ENCODE measurements at places on chromosomes 7 and 10.

- DNase-seq: no peak
Observed at GRCh38 chr7:43944286-43944685, 18.1 kb downstream of the UBE2D4 start.

GRCh38 chr7:9960460-9960859 is 1013.2 kb upstream of the PHF14 start:
- no peak for DNase-seq

GRCh38 chr7:23604296-23604640 is 7.1 kb downstream of the CCDC126 start:
- no peak for DNase-seq

- peak; percentile 23 for DNase-seq
Observed at GRCh38 chr10:110356628-110357245, 52.0 kb upstream of the SMNDC1 start.

DNA sequence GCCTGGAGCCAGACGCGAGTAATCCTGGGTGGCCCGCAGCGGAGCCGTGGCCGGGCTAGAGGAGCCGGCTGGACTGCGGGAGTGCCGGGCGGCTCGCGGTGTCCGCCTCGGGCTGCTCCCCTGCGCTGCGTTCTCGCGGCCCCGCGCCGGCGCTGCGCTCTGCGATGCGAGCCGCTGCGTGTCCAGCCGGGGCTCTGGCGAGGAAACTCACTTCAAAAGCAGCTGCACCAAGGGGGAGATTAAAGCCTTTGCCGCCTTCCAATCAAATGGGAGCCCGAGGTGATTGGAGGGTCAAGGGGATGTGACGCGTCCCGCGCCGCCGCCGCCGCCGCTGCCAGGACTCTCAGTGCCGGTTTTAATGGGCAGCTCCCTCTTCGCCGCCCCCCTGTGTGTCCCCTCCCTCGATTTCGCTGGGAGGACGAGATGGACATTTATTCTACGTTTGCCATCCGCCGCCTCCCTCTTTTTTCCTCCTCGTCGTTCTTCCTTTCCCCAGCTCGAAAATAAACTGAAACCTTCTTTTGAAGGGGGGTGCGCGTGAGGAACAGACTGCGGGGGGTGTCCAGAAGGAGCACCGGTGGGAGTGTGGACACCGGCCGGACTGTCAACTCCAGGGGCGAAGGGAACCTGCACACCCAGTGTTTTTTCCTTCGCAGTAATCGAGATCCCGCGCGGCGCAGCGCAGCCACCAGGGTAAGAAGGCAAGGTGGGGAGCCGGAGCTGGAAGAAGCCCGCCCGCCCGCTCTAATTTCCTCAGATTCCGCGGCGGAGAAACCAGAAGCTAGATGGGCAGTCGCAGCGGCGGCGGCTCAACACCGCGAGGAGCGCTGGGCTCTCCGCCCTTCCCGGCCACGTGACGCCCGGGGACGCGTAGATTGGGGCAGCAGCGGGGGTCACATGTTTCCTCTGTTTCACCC is at the start of gene ZNF503:
Gene ZNF503, minus strand, starts transcription at position 196 of the 917 bp plus-strand sequence. CDS start 345 bp downstream, outside the sequence.
- DNase-seq: peak; percentile 98

DNA sequence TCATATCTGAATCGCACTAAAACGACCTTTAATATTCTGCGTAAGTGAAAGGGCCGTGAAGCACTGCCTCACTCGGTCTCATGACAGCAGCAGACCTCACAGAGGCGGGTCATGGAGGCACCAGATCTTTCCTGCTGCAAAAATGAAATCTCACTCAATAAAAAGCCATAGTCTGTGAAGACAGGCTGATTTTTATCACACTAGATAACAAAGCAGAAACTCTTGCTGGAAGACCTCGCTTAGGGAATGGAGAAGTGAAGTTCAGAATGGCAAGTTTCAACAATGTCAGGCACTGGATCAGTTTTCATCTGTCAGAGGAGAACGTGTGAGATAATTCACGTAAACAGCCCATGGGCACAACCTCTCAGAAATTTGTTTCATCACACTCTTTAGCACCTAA is 8.0 kb downstream of the SEPHS1 start:
- DNase-seq: no peak

DNA sequence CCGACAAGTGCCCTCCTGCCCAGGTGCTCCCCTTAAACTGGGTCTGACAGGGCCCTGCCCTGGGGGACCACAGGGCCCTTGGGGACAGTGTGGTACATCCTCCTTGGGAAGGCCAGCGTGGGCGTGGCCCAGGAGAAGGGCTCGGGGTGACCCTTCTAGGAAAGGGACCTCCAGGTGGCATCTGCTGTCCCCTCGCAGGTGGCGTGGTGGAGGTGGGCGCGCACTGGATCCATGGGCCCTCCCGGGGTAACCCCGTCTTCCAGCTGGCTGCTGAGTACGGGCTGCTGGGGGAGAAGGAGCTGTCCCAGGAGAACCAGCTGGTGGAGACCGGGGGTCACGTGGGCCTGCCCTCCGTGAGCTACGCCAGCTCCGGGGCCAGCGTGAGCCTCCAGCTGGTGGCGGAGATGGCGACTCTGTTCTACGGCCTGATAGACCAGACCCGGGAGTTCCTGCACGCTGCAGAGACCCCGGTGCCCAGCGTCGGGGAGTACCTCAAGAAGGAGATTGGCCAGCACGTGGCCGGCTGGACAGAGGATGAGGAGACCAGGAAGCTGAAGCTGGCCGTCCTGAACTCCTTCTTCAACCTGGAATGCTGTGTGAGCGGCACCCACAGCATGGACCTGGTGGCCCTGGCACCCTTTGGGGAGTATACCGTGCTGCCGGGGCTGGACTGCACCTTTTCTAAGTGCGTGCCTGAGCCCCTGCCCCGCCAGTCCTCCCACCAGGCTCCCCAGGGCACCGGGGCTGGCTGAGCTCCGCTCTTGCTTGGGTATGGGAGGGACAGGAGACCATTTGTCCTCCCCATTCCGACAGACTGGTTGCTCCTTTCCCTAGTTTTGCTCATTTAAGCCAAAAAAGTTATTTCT is 972 bp downstream of the PAOX start:
- DNase-seq: no peak

GRCh38 chr7:38453826-38454225 is 177.3 kb downstream of the AMPH start:
- no peak for DNase-seq

DNA sequence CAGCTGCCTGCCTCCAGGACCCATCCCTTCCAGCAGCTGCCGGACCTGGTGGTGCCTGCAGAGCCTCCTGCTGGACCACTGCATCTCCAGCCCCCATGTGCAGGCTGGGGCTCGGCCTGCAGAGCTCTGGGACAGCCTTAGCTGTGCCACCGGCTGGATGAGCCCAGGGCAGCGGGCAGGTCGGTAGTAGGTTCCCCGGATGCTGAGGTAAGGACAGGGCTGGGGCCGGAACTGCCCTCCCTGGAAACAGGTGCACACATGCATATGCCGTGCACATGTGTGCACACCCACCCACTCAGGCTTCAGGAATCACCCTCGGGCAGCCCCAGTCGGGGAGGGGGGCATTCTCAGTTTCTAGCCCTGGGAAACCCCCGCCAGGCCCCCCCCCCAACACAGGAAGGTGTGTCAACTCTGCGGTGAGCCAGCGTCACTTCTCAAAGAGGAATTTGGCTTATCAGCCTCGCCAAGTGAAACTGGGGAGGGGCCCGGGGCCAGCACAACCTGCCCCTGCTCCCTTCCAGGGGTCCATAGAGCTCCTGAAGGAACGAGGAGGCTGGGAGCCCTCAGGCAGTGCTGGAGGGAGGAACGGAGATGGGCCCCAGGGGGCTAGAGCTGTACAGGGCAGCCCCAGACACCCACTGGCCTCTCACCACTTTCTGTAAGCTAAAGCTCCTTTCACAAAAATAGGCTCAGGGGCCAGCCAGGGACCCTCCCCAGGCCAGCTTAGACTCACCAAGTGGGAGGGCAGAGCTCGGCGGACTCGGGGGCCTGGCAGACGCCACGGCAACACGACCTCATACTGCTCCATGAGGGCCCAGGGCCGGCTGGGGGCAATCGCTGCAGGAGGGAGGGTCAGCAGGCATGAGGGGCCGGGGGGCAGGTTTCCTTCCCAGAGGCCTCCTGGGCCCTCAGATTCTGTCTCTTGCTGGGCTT is 1.7 kb downstream of the ADAM8 start:
- DNase-seq: no peak

- no peak for DNase-seq
Observed at GRCh38 chr10:104819731-104820130, 178.6 kb downstream of the SORCS3 start.

GRCh38 chr10:132540456-132540855 is 2.9 kb downstream of the INPP5A start:
- no peak for DNase-seq

GRCh38 chr7:133696056-133696455 is 431.1 kb upstream of the LRGUK start:
- DNase-seq: no peak

DNA sequence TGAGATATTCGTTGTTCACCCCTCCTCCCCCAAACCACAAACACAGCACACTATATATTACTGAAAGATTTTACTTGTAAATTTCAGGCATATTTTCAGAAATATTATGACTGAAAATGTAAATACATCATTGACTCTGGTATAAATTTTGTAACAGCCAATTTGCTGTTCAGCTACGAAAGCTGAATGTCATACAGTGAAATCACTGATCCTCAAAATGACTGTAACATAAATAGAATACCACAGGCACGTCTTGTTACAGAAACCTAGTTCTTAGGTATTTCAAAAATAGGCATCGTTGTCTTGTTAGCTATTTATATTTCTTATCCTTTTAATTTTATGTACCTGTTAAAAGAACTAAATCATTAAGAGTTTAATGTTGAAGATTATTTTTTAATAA is 15.1 kb downstream of the TRUB1 start:
- DNase-seq: no peak

- no peak for DNase-seq
Observed at GRCh38 chr7:40786909-40787308, 652.1 kb downstream of the SUGCT start.

- DNase-seq: no peak
Observed at GRCh38 chr10:21715531-21716195, 181.6 kb downstream of the MLLT10 start.

DNA sequence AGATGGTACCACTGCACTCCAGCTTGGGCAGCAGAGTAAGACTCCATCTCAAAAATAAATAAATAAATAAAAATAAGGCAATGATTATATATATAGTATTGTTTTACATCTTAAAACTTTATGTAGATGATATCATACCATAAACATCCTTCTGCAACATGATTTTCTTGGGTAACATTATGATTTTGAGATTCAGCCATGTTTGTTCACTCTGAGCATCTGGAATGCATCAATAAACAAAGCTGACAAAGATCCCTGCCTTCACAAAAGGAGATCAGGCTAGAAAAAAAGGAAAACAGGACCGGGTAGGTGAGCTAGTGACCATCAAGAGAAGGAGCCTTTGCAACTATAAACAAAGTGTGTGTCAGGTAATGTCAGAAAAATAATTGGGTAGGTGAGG is 31.9 kb upstream of the KAT6B start:
- DNase-seq: no peak

GRCh38 chr10:64379898-64380297 is 858.7 kb downstream of the REEP3 start:
- DNase-seq: no peak

- DNase-seq: no peak
Observed at GRCh38 chr7:2838873-2839578, 5.1 kb downstream of the GNA12 start.

DNA sequence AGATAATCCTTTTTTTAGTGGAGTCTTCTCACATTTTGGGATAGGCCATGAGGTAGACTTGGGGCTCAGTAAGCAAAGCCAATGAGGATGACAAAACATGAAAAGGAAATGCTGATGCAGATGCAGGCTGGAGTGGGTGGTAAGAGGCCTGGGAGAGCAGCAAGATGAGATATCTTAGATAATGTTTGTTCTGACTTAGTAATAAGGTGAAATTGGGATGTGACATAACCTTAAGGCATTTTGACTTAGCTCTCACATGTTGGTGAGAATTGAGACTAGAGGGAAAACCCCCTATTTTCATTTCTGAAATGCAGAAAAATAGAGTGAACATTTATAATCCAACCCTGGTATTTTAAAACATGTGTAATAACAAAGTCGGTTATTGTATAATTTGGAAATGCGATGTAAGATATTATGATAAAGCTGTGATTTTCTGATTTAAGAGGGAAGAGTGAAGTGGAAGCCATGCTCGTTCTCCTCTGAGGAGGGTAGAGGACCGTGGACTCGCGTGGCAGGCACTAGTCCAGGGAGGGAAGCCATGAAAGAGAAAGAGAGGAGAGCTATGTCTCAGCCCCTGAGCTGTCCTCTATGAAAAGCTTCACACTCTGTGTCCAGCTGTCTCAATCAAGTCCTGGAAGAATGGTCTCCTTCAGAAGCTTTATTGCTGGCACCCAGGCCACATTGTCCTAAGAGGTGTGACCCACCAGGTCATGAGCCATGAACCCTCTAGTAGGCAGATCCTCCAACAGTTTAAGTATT is 57.3 kb downstream of the ST7 start:
- no peak for DNase-seq

DNA sequence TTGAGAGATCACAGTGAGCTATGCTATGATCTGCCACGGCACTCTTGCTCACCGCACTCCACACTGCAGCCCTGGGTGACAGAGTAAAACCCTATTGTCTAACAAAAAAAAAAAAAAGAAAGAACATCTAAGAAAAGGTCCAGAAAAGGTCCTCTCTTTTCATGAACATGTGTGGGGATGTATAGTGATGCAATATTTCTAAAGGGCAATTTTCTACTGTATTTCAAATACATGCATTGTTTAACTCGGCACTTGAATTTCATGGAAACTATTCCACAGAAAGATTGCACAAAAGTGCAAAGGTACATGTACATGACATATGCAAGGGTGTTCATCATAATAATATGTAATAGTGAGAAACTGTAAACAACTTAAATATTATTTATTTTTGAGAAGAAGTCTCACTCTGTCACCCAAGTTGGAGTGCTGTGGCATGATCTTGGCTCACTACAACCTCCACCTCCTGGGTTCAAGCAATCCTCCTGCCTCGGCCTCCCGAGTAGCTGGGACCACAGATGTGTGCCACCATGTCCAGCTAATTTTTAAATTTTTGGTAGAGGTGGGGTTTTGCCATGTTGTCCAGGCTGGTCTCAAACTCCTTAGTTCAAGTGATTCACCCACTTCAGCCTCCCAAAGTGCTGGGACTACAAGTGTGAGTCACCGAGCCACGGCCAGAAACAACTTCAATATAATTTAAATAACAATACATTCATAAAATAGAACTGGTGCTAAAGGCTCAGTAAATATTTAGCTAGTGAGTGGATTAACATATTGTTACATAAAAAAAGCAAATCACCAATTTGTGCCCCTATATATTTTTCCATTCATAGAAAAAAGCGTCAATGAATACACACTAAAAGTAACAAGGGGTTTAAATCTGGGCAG is 1.3 kb upstream of the PPRC1 start:
- no peak for DNase-seq

DNA sequence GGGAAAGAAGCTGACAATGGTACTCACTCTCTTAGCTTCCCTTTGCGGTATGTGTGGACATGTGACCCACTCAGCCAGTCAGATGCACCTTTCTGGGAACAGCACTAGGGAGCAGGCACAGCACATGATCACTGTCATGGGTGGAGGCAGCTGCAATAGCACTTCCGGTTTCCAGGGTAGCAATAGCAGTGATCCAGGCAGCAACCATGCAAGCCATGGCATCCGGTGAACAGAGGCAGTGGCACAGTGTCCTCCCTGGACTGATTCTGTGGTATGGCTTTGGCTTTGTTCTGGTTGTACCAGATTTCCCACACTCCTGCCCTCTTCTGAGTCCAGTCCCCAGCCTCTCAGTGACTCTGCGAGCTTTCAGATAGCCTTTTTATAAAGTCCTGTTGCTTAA is 86.8 kb upstream of the NAMPT start:
- no peak for DNase-seq

- no peak for DNase-seq
Observed at GRCh38 chr7:22219036-22219435, 137.9 kb downstream of the RAPGEF5 start.

GRCh38 chr10:25388862-25389206 is 214.0 kb downstream of the GPR158 start:
- DNase-seq: no peak

GRCh38 chr10:119893074-119893473 is 544 bp downstream of the SEC23IP start:
- no peak for DNase-seq
